MM.1S (cell line): ENCODE measurements at places on chromosomes 16 and 17.
A peak's percentile ranks its signal among the peaks of the same experiment; 100 is the strongest.

GRCh38 chr17:44279346-44279665 lies 11.4 kb upstream of the SLC4A1 start:
- H3K27ac ChIP-seq: peak overlapping the region; percentile 47; the same call in 1 of the 2 replicates
- peaks cover 14% of the 10 kb centered on the region for H3K4me1 ChIP-seq
- DNase-seq: no peak
- H3K27me3 ChIP-seq: no peaks in the 10 kb centered on the region

GRCh38 chr16:2484898-2485508 lies 10.1 kb downstream of the TBC1D24 start:
- H3K4me1 ChIP-seq: no peaks in the 10 kb centered on the region
- H3K36me3 ChIP-seq: no peaks in the 10 kb centered on the region
- H3K27ac ChIP-seq: no peak overlapping the region

- H3K4me3 ChIP-seq: no peak overlapping the region
- H3K27me3 ChIP-seq: no peaks in the 10 kb centered on the region
- H3K4me1 ChIP-seq: no peaks in the 10 kb centered on the region
- H3K27ac ChIP-seq: no peak overlapping the region
Observed at GRCh38 chr17:78400581-78401240, 22.3 kb downstream of the PGS1 start.

GRCh38 chr17:42547001-42547461 lies 5.7 kb upstream of the HSD17B1 start:
- DNase-seq: no peak
- H3K36me3 ChIP-seq: no peaks in the 10 kb centered on the region
- H3K4me3 ChIP-seq: no peak overlapping the region
- no peaks in the 10 kb centered on the region for H3K27me3 ChIP-seq
- no peak overlapping the region for H3K27ac ChIP-seq

DNA sequence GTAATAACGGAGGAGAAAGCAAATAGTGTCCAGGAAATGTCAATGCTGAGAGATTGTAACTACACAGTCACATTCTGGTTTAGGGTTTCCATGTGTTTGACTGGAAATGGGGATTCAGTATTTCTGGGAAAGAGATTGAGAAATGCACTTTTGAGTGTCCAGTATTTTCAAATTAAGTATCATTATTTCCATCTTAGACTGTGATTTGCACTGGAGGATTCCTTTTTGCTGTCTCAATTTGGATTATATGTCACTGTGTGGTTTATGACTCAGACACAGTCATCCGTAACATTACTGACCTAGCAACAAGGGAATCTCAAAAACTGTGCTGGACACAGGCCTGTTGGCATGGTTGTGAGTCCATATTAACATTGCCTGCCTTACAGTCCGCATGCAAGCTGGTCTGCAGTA lies 681.4 kb downstream of the CDH11 start:
- DNase-seq: no peak
- H3K4me1 ChIP-seq: no peaks in the 10 kb centered on the region
- H3K4me3 ChIP-seq: no peak overlapping the region
- no peaks in the 10 kb centered on the region for H3K27me3 ChIP-seq
- no peak overlapping the region for H3K27ac ChIP-seq

GRCh38 chr17:61817452-61817851 lies 45.9 kb downstream of the BRIP1 start:
- no peaks in the 10 kb centered on the region for H3K27me3 ChIP-seq
- H3K4me1 ChIP-seq: no peaks in the 10 kb centered on the region
- no peaks in the 10 kb centered on the region for H3K36me3 ChIP-seq
- no peak for DNase-seq

DNA sequence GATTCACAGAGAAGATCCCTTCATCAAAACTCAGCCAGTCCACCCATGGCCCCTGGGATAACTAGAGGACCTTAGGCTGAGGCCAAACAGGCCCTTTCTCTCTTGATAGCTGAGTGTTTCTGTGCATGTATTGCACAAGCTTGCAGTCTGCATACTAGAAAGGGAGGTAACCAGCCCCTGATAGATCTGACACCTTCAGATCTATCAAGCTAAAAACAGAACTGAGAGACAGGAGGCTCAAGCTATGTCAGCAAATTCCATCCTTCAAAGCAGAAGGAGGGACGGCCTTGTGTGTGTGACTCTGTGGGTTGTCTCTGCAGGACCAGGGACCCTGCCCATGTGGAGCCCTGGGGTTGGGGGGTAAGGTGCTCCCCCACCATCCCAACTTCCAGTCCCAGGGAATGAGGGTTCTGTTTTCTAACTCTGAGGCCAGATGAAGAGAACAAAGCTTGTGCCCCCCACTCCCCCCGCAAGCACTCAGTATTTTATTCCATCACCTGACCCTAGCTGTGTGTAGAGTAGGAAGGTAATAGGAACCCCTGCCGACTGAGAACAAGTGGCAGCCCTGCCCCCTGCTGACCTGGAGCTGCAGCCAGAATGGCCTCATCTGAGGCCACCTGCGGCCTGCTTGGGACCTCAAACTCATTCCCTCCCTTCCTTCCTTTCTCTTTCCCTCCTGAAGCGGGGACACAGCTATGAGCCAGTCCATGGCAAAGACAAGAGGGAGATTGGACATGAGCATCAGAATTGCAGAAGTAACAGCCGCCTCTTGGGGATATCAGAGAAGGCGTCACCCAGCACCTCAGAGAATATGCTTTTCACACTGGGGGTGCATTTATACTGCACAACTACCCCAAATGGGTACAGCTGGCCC lies 63.8 kb downstream of the SMPD3 start:
- H3K36me3 ChIP-seq: no peaks in the 10 kb centered on the region
- H3K27ac ChIP-seq: peak overlapping the region; percentile 98
- H3K4me1 ChIP-seq: peaks cover 45% of the 10 kb centered on the region
- peak overlapping the region; percentile 17 for H3K4me3 ChIP-seq
- H3K27me3 ChIP-seq: no peaks in the 10 kb centered on the region

DNA sequence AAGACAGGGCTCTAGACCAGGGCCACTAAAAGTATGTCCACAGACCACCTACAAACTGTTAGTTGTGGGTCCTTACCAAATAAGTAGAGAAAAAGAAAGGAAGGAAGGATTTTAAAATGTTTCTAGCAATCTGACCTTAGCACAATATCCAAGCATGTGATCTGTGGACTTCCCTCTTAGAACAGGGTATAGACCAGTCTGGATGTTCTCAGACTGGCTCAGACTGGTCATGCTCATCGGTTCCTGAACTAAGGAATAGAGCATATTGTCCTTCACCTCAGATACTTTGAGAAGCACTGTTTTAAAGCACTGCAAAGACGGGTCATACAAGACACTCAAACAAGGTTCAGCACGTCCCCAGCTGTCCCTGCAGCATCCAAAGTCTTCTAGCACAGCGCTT lies 25.8 kb downstream of the CUEDC1 start:
- peaks cover 28% of the 10 kb centered on the region for H3K27me3 ChIP-seq
- no peak for DNase-seq
- no peak overlapping the region for H3K27ac ChIP-seq
- no peaks in the 10 kb centered on the region for H3K4me1 ChIP-seq
- no peak overlapping the region for H3K4me3 ChIP-seq
- H3K36me3 ChIP-seq: no peaks in the 10 kb centered on the region

DNA sequence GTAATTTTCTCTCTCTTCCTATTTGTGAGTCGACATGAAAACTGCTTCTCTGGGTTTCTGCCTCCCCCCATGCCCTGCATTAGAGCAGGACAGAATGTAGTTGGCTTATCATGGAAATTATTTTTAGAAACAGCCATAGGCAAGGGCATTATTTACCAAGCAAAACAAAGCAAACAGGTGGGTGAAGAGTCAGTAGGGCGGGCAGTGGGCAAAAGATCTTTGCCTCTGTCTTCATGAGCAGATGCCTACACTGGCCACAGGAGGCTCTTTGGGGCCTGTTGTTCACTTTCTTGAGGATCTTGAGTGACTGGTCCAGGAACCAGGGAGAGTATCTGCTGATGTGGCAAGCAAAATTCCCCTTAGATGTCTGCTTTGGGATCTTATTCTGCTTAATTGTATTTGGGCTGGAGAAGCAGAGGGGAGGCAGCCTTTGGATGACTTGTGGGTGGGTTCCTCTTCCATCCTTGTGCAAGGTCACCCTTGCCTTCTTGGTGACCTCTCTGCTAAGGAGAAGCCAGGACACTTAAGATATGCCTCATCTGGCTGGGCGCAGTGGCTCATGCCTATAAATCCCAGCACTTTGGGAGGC lies 42.5 kb upstream of the CLEC19A start:
- H3K4me3 ChIP-seq: no peak overlapping the region
- no peaks in the 10 kb centered on the region for H3K36me3 ChIP-seq
- H3K27ac ChIP-seq: no peak overlapping the region
- no peaks in the 10 kb centered on the region for H3K4me1 ChIP-seq

GRCh38 chr17:30031214-30031869 lies 85.3 kb upstream of the NSRP1 start:
- H3K4me3 ChIP-seq: no peak overlapping the region
- H3K36me3 ChIP-seq: no peaks in the 10 kb centered on the region
- DNase-seq: no peak
- no peaks in the 10 kb centered on the region for H3K4me1 ChIP-seq
- no peak overlapping the region for H3K27ac ChIP-seq

DNA sequence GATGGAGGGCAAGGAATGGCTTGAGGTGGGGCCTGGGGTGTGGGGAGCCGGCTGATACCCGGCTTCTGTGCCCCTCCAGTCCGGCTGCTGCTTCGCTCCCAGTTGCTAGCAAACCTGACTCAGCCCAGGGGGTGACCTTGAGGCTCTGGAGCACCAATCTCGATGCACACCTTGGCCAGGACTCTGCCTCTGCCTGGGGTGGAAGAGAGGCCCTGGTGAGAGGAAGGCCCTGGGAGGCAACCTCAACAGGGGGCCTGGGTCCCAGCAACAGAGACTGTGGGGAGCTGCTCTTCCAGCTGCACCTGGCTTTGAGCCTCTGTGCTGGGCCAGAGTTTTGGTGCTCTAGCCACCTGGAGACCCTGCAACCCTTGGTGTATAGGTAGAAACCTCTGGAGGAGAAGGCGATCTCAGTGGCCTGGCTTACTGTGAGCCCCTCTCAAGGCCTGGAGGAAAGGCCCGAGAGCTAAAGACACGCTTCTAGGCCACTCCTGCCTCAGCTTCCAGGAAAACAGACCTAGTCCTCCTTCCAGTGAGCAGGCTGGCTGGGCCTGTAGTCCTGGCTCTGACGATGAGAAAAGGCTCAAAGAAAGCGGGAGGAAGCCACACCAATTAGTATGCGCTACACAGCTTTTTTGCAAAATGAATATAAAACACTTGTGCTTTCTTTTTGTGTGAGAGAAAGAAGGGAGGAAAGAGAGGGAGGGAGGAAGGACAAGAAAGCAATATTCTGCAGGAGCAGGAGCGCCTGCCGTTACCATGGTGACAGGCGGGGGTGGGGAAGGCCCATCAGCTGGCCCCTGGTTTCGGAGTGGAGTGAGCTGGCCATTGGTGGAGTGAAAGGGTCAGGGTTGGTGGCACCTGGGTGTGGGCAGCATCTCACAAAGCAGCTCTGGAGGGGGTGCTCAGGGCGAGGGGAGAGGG lies 51.0 kb downstream of the VAC14 start:
- no peak overlapping the region for H3K27ac ChIP-seq
- DNase-seq: no peak
- no peaks in the 10 kb centered on the region for H3K4me1 ChIP-seq
- no peaks in the 10 kb centered on the region for H3K27me3 ChIP-seq
- H3K4me3 ChIP-seq: no peak overlapping the region

GRCh38 chr17:47698749-47699535 lies 5.0 kb downstream of the TBKBP1 start:
- no peaks in the 10 kb centered on the region for H3K4me1 ChIP-seq
- no peaks in the 10 kb centered on the region for H3K36me3 ChIP-seq
- H3K27ac ChIP-seq: no peak overlapping the region
- H3K27me3 ChIP-seq: peaks cover 30% of the 10 kb centered on the region

GRCh38 chr17:46831573-46832330 lies 13.3 kb upstream of the WNT3 start:
- no peaks in the 10 kb centered on the region for H3K36me3 ChIP-seq
- no peak for DNase-seq
- no peaks in the 10 kb centered on the region for H3K27me3 ChIP-seq
- no peak overlapping the region for H3K27ac ChIP-seq

GRCh38 chr16:51747329-51747728 lies 596.3 kb upstream of the SALL1 start:
- no peak for DNase-seq
- H3K4me3 ChIP-seq: no peak overlapping the region
- H3K36me3 ChIP-seq: no peaks in the 10 kb centered on the region
- H3K27ac ChIP-seq: no peak overlapping the region
- H3K27me3 ChIP-seq: no peaks in the 10 kb centered on the region
- no peaks in the 10 kb centered on the region for H3K4me1 ChIP-seq

DNA sequence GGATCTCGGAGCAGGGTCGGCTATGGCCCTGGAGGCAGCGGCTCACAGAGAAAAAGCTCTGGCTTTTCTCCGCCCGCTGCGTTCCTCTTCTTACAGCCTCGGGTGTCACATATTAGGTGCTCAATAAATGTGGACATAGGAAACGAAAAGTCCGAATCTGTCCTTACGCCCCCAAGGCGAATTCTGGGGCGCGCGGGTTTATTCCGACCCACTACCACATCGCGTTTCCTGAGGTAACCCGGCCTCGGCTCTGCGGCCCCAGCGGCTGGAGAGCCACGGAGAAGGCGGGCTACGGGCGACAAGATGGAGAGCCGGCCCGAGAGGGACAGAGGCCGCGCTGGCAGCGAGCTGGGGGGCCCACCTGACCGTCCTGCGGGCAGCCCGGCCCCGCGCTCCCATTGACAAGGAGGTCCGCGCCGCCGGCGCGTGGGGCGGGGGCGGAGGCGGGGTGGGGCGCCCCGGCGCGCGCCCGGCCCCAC lies 573 bp upstream of the GNAO1 start:
- DNase-seq: no peak
- H3K36me3 ChIP-seq: no peaks in the 10 kb centered on the region
- peak overlapping the region; percentile 36; the same call in 1 of the 2 replicates for H3K4me3 ChIP-seq
- H3K27me3 ChIP-seq: peaks cover 60% of the 10 kb centered on the region

- H3K4me1 ChIP-seq: no peaks in the 10 kb centered on the region
- 0 out of 2 replicates have a peak, but pooled peaks cover 3% of the 10 kb centered on the region for H3K36me3 ChIP-seq
- H3K27me3 ChIP-seq: no peaks in the 10 kb centered on the region
- no peak overlapping the region for H3K27ac ChIP-seq
Observed at GRCh38 chr16:14641926-14642325, 9.2 kb downstream of the BFAR start.

DNA sequence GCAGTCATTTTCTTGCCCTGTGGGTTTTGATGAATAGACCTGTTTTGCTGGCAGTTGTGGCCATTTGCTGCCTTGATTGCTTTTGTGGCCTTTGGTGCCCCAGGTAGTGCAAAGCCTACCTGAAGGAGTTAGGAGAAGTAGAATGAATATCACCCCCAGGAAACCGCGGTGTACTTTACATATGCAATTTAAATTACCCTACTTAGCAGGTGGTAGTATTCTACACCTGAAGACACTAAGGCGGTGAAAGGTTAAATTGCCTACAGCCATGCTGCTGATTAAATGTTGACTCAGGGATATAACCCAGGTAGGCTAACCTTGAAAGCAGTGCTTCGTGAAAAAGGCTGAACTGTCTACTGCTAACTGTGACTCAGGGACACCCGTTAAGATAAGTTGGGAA lies 27.2 kb upstream of the WWOX start:
- no peaks in the 10 kb centered on the region for H3K27me3 ChIP-seq
- no peaks in the 10 kb centered on the region for H3K4me1 ChIP-seq
- H3K36me3 ChIP-seq: no peaks in the 10 kb centered on the region
- no peak for DNase-seq
- H3K27ac ChIP-seq: no peak overlapping the region
